ENCODE measurements at places on chromosomes 5 and 9.

- no peak for DNase-seq
Measured at GRCh38 chr9:88574953-88575352, 40.0 kb downstream of the NXNL2 start.

DNA sequence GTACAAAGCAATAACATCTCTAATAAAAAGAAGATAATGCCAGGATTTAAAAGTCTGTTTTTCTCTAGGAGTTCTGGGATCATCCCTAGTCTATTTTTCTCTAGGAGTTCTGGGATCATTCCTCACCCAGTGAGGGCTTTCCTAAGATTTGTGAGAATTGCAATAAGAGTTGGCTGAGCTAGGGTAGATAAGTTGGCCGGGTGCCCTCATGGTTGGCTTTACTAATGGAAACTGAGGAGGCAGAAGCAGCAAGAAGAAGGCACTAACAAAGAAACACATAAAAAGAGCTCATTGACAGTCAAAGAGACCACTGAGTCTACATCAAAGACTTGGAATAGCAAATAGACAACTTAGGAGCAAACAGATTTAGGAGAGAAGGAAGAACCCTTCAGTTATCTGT lies 4.2 kb downstream of the SLC1A3 start:
- no peak for DNase-seq

DNA sequence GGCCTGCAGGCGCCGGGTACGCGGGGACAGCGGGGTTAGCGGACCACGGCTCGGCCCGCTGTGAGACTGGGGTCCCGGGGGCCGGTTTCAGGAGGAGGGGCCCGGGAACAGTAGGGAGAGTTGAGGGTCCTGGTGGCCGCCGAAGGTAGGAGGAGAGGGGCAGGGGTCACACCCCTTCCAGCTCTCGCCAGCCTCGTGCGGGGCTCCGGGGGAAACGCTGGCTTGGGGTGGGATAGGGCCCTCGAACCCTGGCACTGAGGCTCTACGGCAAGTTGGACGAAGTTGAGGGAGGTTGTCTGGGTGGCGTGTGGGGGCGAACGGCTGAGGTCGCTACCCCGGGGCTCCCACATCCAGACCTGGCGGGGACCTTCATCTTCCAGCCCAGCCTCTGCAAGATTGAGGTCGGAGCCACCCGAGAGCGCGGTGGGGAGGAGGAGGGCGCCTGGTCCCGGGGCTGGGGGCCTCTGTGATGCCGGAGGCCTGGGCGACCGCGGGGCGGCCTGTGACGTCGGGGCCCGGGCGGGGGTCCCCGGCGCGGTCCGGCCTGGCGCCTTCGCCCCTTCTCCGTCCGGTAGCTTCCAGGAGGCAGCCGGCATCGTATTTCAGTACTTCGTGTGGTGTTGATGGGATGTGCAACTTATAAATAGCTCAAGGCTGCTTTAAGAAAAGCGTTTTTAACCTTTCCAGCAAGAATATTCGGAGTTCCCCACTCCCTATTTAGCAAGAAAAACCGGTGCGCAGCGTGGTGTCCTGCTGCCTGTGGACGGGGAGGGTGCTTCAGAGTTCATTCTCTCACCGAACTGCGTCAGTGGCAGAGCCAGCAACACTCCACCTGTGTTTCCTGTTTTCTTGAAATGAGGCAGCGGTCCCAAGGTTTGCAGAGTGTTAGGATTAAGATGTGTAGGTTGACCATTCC lies 902 bp downstream of the HABP4 start:
- DNase-seq, result peak; percentile 45

GRCh38 chr9:22913026-22913425 lies 466.4 kb downstream of the DMRTA1 start:
- DNase-seq, result no peak
